ENCODE measurements at places on chromosomes 2 and 18.

GRCh38 chr18:47912794-47913585 lies 17.5 kb downstream of the SMAD2 start:
- DNase-seq: no peak

GRCh38 chr2:193806088-193806774 lies 1611.5 kb upstream of the TMEFF2 start:
- DNase-seq: no peak

DNA sequence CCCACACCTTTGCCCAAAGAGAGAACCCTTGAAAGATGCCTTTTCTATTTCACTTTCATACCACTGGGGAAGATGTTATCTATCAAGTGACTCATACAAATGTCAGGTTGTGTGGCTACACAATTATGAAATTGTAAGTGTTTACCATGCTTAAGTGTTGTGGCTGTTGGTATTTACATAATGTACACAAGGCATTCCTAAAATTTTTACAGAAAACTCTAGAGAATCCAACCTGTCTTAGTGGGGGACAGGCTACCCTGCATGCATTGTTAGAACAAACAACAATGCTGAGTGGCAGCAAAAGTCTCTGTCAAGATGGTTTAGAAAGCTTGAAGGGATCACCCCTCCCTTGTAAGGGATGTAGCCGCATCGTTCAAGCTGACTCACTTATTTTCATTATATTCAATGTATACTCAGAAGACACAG lies 5.5 kb upstream of the MGAT4A start:
- no peak for DNase-seq

DNA sequence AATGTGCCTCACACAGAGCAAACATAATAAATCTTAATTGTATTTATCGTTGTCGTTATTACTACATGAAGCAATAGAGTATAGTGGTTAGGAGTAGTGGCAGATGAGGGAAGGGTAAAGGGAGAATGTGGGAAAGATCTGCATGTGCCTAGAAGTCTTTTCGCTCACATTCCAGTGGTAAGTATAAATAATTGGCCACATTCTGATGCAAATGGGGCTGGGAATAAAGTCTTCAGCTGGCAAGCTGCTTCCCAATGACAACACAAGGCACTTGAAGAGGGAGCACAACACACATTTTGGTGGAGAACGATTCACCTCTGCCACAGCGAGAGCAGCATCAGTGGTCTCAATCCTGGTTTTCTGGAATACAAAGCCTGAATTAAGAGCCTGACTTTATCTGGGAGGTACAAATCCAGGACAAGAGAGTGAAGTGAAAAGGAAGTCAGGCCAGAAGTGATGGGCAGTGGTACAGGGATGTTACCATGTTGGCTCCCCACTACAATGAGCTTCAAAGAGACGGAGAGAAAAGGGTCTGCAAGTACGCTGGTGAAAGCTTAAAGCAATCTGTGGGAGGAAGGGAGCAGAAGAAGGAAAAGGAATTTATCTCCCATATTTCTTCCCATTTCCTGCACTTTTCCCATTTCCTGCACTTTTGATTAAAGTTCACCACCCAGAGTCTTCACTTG lies 112.3 kb downstream of the ARHGAP15 start:
- no peak for DNase-seq

DNA sequence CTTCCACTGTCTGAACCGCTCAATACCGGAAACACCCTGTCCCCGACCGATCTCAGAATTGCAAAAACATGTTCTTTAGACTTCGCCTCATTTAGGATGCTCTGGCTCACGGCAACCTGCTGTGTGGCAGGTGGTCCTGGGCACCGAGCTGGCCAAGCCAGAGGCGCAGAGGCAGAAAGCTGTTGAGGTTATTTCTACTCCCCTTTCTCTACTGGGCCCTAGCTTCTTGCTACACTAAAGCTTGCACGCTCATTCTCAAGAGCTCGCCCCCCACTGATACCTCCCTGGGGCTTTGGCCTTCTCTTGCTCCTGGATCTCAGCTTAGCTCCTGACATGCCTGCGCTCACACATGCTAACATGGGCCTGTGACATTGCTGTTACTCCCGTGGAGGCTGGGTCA lies 417.4 kb downstream of the LPIN1 start:
- no peak for DNase-seq

DNA sequence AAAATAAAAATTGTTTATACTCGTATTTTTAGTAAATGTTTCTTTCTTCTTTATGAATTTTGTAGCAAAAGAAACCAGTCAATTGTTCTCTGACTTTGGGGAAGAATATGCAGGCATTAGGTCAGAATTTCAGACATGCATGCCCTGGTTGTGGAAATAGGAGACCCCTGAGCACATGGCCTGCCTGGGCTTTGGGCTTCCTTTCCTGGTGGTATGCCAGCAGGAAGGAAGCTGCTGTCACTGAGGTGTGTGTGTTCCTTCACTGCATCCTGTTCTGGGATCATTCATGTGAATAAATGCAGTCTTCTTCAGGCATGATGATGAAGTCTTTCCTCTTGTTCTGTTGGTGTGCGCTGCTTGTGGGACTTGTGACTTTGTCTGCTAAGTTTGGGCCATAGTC lies 920.2 kb upstream of the VRK2 start:
- DNase-seq: no peak

DNA sequence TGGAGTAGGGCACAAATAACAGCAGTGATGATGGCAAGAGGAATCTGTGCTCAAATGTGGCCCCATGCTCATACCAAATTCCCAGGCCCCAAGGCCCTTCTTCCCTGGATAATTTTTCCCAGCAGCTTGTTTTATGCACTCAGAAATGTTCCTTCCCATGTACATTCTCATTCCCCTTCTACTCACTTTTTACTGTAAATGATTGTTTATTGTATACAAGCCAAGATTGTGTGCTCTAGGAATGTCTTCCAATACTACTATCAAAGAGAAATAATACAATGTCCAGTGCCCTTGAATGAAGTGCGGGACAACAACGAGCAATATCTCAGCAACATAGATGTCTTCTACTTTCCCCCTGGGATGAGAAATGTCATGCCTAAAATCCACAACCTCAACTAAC lies 201.6 kb downstream of the ICOS start:
- DNase-seq: no peak

DNA sequence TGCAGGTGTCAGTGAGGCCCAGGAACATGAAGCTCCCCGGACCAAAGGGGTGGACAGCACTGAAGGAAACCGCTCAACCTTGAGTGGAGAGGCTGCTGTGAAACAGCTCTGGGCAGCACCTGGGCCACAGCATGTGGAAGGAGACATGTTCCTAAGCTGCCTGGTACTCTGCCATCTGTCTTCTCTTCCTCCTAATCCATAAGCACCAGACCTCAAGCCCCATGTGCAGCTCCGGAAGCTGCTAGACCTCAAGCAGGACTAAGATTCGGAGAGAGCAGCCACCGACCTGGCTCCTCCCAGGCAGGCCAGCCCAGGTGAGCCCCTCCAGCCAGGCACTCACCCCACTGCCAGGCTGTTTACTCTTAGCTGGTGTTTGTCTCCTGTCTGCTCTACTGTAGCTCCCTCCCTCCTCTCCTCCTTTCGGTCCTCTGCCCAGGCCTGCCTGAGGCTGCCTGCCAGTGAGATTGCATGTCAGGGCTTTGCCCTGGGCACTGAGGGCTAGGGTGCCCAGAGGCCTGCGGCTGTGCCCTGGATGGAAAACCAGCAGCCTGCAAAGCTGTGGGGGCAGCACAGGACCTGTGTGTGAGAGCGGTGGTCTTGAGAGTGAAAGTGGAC lies 53.7 kb downstream of the BCL11A start:
- DNase-seq: no peak

- peak; percentile 47 for DNase-seq
Observed at GRCh38 chr2:169815849-169816248, 8.9 kb downstream of the METTL5 start.

GRCh38 chr18:36328916-36329315 lies 31.4 kb downstream of the FHOD3 start:
- DNase-seq: no peak

GRCh38 chr2:16671760-16672159 lies 6.1 kb upstream of the CYRIA start:
- DNase-seq: no peak

DNA sequence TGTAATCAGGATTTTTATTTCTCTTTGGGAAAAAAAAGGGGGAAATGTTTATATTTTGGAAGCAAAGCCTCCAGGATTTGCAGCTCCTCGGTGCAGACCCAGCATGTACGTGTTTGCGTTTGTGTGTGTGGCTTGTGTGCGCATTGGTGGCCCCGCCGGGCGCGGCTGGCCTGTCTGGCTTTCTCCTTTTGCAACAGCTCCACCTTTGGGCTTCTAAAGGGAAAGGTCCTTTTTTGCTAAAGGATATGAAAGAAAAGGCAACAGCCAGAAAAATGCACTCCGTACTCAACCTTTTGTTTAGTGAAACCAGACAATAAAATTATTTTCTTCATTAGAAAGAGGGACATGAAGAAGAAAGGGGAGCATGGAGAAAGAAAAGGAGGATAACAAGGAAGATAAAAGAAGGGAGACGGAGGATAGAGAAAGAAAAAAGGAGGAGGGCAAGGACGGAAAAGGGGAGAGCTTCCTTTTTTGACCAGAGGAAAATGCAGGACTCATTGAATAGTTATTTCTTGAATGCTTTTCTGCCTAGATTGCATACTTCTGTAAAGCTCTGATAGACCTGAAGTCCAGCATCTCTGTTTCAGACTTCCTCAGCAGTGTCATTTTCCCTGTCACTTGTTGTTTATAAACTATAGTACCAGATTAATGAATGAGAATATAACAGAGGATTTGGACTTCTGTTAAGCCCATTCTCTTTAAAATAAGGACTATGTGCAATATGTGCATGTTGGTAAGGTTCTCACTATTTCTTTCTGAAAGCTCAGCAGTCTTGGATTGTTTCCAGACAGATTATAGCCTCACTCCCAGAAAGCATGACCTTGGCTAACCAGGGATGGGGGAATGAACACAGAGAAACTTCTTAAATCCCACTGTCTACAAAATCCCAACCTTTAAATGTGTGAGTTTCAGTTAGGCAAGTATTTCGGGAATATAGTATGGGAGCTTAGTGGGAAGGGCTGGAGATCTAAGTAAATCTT lies 563.1 kb upstream of the PIK3C3 start:
- peak; percentile 1 for DNase-seq

- DNase-seq: no peak
Observed at GRCh38 chr2:226180281-226180884, 619.2 kb downstream of the IRS1 start.

GRCh38 chr2:100178085-100178788 lies 35.8 kb upstream of the AFF3 start:
- peak; percentile 91 for DNase-seq

DNA sequence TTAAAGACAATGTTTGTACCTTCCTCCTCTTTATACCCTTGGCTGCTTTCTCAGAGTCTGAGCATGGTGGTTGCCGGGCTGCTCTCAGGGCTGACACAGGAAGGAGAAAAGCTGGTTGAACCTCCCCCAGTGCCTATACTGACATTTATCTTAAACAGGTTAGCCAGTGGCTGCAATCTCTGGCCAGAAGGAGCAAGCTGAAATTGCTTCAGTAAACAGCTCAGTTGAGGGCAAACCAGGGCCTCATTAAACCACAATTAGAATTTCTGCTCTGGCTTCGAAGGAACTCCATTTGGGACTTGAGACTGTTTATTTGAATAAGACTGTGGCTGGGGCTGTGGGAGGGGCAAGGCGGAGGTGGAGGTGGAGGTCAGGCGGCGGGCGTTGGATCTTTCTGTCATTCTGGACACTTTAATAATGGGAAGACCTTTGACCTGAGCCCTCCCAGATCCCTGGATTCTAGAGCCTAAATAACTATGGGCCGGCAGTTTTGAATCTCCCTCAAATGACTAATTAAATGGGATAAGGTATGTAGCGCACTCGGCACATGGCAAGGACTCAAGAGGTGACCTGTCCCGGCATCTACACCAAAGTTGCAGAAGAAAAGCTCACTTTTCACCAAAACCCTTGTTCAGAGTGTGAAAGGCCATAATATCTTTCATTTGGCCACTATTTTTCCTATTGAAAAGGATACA lies 120.6 kb upstream of the MYCN start:
- no peak for DNase-seq

DNA sequence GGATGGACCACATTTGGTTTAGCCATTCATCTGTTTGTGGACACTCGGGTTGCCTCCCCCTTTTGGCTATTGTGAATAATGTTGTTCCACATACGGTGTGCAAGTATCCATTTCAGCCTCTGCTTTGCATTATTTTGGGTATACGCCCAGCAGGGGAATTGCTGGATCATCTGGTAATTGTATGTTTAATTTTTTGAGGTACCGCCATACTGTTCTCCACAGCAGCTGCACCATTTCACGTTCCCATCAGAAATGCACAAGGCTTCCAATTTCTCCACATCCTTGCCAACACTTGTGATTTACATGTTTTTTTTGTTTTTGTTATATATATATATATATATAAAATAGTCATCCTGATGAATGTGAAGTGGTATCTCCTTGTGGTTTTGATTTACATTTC lies 54.6 kb upstream of the TWIST2 start:
- DNase-seq: no peak

GRCh38 chr2:239309398-239310245 lies 91.2 kb downstream of the HDAC4 start:
- no peak for DNase-seq

- no peak for DNase-seq
Observed at GRCh38 chr2:172976116-172976515, 99.5 kb upstream of the MAP3K20 start.
